Renal cortex interstitium (tissue), 15 donors: ENCODE measurements at places on chromosomes 16 and 17. TPM values are rescaled to one million over a fixed set of nuclear protein-coding genes. Genes with fewer than 3 reads are reported as not detected.

DNA sequence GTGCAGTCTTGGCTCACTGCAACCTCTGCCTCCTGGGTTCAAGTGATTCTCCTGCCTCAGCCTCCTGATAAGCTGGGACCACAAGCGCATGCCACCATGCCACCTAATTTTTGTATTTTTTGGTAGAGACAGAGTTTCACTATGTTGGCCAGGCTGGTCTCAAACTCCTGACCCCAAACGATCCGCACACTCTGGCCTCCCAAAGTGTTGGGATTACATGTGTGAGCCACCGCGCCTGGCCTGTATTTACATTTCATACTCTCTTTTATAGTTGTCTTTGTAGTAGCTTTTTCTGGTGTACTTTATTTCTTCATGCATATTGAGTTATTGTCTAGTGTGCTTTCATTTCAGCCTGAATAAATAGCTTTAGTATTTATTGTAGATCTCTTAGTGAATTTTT is 10.1 kb upstream of the ADORA2B start:
- DNase-seq, result no peak

GRCh38 chr16:89268987-89269735 is 51.7 kb downstream of the ZNF778 start:
- DNase-seq, result no peak

GRCh38 chr16:85990861-85991301 is 91.9 kb downstream of the IRF8 start:
- DNase-seq, result no peak

DNA sequence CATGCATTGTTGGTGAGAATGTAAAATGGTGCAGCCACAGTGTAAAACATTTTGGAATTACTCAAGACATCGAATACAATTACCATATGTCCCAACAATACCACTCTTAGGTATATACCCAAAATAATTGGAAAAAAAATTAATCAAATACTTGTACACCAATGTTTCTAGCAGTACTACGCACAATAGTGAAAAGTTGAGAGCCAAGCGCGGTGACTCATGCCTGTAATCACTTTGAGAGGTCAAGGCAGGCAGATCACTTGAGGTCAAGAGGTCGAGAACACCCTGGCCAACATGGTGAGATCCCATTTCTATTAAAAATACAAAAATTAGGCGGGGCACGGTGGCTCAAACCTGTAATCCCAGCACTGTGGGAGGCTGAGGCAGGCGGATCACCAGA is 3.5 kb upstream of the MEIOC start:
- DNase-seq, result no peak

DNA sequence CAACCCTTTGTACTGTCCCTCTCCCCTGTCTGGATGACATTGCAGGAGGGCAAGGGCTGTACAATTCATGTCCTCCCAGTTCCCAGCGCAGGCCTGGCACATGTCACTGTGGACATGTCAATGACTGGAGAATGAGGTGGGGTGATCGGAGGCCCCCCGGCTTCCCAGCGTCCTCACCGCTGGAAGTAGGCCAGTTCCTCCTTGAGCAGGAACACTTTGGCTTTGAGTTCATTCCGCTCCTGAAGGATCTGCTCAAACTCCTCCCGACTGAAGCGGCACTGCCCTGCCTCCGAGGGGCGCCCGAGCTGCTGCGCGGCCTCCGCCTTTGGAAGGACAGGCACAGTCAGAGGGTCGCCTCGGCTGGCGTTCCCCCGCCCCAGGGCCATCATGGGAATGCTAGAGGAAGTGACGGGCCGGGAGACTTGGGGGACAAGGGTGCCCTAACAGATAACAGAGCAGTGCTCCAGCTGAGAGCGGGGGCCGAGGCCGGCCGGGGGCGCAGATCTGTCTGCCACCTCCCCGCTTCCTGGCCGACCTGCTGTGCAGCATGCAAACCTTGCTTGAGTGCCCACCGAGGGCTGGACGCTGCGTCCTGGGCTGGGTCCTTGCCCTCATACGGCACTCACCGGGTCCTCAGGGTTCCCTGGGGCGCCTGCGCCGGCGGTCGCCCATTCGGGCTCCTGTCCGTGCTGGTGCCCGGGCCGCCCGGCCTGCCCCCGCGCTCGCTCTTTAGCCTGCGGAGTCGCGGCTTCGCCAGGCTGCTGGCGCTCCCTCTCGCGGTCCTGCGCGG is 1.3 kb downstream of the RILP start:
- DNase-seq, result no peak

DNA sequence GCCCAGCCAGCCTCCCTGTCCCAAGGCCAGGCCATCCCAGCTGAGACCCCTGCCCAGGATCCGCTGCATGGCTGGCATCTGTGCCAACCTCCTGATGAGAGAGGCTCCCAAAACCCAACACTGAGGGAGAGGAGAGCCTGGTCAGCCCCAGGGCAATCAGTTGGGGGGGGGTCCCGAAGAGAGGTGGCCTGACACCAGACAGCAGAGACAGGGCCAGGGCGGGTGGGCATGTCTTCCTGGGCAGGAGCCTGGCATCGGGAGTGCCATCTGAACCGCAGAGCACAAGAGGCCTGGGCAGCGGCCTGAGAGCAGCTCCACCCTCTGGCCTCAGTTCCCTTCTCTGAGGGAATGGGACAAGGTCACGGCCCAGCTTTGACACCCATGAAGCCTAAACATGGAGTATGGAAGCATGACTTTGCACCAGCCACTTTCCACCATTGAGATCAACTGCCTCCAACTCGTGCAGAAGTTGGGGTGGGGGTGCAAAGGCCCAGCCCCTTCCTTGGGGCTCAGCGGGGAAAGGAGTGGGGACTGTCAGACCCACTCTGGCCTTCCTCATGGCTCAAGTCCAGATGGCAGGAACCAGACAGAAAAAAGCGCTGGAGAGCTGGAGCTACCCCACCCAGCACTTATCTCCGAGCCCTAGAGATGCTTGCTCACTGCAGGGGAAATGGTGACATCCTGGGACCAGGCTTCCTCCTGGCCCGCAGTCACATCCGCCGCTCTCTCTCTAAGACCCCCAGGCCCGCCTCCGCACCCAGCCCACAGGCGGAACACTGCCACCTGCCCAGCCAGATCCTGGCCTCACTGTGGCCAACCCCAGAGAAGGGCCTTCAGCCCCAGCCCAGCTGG is 9.7 kb downstream of the RHBDF2 start:
- DNase-seq, result no peak

DNA sequence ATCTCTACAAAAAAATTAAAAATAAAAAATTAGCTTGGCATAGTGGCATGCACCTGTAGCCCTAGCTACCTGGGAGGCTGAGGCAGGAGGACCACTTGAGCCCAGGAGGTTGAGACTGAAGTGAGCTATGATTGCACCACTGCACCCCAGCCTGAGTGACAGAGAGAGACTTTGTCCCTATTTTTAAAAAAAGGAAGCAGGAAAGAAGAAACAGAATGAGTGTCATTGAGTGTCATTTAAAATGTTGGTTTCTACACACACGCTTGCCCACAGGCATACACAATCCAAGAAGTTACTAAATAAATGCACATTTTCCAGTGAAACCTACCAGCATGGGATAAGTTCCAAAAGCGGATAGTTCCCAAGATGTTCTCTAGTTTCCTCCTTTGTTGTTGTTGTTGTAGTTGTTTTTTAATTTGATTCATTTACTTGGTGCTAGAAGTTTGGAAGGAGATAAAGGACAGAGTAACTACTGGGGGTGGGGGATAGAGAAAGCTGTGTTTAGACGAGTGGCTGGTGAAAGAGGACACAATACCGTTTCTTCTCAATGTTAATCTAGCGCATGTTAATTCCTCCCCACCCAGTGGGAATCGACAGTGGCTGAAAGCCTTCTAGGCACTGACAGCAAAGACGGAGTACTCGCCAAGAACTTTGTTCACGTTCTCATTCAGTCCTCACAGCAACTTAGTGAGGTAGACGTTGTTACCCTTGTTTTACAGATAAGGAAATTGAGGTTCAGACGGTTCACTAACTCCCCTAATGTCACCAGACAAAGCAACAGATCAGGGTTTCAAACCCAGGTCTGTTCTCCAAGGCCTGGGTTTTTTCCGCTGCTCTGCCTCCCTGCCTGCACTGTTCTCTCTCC is 17.3 kb downstream of the MRPS23 start:
- no peak for DNase-seq

DNA sequence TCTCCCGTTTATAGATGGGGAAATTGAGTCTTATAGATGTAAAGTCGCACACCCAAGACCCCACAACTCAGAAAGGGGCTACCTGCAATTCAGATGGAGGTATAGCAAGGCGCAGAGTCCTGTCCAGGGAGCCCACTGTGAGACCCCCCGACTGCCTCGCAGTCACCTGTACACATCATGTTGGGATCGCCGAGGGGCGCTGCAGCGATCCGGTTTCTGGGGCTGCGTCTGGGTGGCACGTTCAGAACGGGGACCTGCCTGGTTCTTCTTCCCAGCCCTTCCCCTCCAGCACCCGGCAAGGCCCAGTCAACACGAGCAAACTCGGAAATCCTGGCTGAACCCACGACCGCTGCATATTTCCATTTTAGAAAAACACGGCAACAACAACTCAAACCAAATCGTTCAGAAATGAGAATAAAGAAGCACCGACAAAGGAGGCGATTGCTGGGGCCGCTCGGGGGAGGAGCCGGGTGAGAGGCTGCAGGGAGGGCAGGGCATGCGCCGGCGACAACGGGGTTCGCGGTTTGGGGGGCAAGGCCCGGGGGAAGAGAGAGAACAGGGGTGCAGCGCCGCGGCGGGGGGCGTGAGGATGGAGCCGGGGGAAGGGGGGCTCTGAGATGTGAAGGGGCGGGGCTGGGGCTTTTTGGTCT is 643 bp downstream of the HSDL1 start:
- DNase-seq, result no peak

DNA sequence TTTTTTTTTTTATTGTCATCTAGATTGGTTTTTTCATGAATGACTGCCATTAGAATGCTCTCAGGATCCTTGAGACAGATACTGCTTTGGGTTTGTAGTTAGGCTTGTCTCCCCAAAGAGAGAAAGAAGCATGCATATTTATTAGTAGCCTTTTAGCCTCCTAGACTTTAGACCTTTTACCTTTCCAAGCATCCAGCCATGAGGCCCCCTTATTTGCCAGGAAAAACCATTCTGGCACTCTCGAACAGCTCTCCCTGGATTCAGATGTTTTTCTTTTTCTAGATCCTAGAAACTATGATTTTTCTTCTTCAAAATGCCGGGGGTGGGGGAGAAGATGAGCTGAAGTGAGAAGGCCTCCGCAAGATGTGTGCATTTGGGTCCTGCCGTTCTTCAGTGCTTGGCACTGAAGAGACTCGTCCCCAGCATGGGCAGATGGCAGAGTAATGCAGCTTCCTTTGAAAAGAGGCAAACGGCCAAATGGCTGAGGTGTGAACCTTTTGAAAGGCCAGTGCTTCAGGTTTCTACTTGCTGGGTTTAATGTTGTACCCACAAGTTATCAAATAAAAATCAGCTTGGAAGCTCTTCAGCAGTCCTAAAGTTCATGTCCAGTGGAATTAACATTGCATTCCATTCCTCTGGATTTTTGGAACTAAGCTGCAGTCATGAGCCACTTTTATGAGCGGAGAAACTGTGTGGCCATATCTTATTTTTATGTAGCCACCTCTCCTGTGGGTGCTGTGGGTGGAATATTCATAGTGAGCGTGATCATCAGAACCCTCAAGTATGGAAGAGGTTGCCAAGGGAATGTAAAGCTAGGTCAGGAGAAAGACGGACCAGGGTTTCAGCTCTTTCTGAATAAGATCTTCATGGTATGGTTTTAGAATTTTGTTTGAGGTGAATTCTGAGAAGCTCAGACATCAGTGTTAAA is 7.2 kb downstream of the SOCS7 start:
- no peak for DNase-seq

DNA sequence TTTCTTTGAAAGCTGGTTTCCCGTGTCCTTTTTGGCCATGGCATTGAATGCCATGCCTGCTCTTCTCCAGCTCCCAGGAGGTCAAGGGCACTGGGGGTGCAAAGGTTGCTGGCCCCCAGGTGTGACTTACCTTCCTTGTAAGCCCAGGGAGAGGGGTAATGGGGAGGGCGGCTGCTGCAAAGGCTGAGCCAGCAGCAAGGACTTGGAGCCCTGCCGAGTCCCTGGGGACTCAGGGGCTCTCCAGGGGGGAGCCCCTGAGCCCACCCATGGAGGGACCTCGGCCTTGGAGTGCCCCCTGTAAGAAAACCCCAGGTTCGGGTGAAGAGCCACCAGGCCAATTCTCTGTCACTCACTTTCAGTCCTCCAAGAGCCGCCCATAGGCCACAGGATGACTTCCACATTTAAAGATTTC is 5.9 kb upstream of the CCL22 start:
- no peak for DNase-seq

GRCh38 chr16:61295311-61295710 is 740.9 kb downstream of the CDH8 start:
- no peak for DNase-seq

GRCh38 chr17:27439342-27439741 is 16.9 kb upstream of the KSR1 start:
- DNase-seq, result no peak

DNA sequence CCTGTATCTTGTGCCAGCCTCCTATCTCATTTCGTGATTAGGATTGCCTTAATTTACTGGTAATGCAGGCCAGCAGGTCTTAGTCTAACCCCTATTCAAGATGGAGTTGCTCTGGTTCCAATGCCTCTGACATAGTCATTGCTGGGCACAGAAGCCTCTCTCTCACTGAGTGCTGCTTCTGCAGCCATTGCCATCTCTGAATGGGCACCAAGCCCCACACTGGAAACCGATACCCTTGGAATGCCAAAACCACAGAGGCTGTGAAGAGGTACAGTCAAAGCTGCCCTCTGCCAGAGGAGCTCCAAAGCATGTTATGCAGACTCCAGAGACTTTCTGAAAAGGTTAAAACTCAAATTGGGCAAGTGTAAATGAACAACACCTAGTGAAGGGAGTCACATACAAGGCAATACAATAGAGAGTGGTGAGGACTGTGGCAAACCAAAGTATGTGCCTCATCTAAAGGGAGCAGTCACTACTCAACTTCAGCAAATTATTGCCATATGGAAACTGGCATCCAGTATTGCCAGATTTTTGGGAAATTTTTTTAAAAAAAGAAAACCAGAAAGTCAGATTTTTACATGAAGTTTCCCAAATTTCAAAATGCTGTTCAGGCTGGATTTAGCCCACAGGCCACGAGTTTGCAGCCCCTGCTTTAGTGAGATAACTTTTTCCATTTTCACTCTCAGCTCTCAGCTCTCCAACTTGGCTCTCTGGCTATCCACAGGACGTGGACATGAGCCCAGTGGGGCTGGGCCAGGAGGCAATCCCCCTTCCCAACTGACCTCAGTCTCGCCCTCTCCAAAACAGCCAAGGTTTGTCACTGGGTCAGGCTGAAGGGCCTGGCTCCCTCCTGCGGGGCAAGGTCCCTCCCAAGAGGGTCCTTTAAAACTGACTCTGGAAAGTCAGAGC is 2.1 kb upstream of the MMP2 start:
- no peak for DNase-seq

DNA sequence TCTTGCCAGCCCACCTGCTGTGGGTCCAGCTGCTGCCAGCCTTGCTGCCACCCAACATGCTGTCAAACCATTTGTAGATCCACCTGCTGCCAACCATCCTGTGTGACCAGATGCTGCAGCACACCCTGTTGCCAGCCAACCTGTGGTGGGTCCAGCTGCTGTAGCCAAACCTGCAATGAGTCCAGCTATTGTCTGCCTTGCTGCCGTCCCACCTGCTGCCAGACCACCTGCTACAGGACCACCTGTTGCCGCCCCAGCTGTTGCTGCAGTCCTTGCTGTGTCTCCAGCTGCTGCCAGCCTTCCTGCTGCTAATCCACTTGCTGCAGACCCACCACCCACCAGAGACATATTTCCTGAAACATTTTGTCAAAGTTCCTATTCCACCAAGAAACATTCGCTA is 641 bp downstream of the KRTAP9-1 start:
- DNase-seq, result no peak

- no peak for DNase-seq
These were observed 3.8 kb upstream of the DEF8 start for GRCh38 chr16:89944773-89945172.

Gene TBC1D3C
- not detected for polyA plus RNA-seq

Gene OTOP2
- polyA plus RNA-seq, result not detected

Gene MAP2K6
- 21.0 TPM for polyA plus RNA-seq

Gene LGALS9C
- 0.15 TPM for polyA plus RNA-seq

Gene TEX14
- polyA plus RNA-seq, result 0.73 TPM

Gene PARD6A
- polyA plus RNA-seq, result 2.7 TPM
